Activated CD4-positive, alpha-beta T cell treated with anti-CD3 and anti-CD28 coated beads, Interleukin-2, amount 50 U/mL, for 24 hours (primary cell): ENCODE measurements at places on chromosomes 11 and 22.

- DNase-seq = peak; percentile 52
Observed at GRCh38 chr22:41526830-41527799, 17.2 kb downstream of the POLR3H start.

DNA sequence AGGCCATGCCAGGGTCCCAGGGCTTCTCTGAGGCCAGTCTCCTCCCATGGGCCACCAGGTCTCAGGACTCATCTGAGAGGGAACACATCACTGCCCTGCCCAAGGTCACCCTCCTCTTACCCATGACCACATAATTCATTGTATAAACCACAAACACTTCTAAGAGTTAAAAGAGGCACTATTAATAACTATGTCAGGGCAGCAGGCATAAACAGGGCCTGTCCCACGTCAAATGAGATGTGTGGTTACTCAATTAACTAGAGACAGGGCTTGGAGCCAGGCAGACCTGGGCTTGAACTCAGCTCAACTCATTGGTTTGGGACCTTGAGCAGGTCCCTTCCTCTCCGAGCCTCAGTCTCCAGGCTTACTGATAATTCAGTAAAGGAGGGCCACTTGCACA is 33.1 kb downstream of the ARAP1 start:
- DNase-seq = no peak

- DNase-seq = no peak
Observed at GRCh38 chr11:117583063-117583801, 213.8 kb downstream of the DSCAML1 start.

DNA sequence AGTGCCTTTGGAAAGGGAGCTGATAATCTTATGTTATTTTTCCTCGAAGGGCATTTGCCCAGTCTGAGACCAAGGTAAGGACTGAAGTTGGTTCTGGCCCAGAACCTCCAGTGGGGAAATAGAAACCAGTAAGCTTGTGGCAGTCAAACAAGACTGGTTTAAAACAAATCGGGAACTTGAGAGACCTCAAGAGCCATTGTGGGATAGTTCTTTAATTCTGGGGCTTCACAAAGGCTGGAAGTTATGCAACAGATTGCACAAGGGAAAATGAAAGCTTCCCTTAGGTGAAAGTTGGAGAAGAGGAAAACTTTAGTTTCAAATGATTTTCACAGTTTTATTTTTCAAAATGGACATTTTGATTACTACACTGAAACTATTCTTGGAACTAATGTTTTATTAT is 33.5 kb upstream of the RAB38 start:
- no peak for DNase-seq

- no peak for DNase-seq
Observed at GRCh38 chr11:118740892-118741291, 50.1 kb downstream of the DDX6 start.

DNA sequence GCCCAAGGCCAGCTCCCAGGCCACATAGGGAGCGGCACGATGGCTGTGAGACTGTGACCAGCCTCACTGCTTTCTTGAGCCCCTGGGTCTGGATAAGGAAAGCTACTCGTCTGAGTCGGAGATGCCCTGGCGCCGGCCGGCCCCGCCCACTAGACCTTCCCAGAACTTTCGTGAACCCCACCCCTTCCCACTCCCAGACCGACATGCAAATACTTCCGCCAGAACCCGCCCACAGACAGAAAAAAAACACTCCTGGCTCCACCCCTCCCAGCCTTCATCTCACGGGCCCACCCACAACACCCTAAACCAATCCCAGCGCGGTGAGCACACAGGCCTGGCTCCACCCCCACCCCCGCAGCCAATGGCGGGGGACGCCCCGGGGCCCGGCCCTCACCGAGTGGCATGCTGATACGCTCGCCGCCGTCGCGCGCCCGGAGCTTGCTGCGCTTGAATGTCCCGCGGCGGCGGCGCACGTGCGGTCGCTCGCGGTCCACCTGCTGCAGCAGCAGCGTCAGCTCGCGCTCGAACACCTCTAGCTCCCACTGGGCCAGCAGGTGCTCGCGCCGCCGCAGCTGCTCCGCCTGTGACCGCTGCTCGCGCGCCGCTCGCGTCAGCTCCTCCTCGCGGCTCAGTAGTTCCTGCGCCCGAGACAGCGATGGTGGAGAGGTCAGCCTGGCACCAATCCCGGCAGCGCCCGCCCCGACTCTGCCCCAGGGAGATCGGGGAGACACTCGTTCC is 7.0 kb downstream of the MAP3K11 start:
- no peak for DNase-seq

GRCh38 chr11:70654016-70654415 is 255.7 kb downstream of the CTTN start:
- DNase-seq = no peak

DNA sequence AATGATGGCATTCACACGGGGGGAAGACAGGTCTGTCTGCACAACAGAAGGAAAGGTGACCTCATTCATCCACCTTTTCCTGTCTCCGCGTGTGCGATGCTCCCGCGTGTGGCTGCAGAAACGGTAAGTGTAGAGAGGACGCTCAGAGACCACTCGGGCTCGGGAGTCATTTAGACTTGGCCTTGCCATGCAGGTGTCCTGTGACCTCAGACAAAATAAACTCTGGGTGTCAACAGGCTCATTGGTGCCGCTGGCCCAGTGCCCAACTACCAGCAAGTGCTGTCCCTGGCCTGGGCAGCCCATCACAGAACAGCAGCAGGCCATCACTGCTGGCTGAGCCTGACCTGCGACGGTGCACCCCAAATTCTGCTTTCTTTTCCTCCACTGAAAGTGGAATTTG is 48.1 kb upstream of the ARFGAP3 start:
- no peak for DNase-seq

GRCh38 chr11:77619576-77620198 is 17.9 kb downstream of the CLNS1A start:
- DNase-seq = no peak

DNA sequence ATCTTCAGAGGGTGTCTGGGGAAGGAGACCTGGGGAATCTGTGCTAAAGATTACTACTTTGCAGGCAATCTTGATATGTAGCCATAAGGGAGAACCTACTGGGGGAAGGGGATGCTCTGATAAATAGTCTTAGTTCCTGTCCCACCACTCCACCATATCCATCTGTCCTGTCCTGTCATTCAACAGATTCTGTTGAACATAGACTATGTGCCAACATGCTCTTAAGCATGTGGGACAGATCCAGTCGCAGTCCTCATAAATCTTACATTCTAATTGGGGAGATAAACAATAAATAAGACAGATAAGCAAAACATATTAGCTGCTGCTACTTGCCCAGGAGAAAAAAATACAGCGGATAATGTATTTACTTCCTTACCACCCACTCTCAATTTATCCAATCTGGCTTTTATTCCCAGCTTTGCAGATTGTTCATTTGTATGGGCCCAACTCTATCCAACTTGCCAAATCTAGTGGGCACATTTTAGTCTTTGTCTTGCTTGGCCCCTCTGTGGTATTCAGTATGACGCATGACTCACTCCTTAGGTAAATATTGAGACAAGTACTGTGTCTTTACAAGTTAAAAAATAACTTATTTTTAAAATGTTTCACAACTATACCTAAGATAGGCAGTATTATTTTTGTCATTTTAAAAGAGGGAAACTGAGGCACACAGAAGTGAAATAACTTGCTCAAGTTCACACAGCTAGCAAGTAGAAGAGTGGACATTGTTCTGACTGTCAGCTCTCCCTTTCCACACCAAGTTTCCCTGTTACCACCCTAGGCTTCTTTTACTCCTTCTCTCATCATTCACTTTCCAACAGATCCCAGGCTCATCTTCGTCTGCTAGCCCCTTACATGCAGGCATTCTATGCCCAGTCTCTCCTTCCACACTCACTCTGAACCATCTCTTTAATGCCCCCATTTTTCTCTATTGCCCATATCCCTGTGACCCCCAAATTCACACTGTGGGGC is 133.6 kb upstream of the SESN3 start:
- no peak for DNase-seq

DNA sequence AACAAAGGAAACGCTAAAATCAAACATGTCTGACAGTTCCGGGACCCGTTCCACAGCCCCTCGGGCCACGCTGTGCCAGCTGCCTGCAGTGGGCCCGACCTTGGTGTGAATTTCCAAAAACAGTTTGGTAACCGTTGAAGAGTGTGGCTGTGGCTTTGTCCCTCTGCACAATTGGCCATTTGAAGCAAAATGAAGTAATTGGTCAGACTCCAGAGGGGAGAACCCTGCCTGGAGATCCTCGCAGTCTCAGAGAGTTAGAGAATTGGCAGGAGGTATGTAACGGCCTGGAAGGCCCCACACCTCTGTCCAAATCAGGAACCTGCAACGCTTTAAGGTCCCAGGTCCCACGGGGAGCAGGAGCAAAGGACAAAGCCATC is 26.3 kb downstream of the TRMU start:
- DNase-seq = no peak

DNA sequence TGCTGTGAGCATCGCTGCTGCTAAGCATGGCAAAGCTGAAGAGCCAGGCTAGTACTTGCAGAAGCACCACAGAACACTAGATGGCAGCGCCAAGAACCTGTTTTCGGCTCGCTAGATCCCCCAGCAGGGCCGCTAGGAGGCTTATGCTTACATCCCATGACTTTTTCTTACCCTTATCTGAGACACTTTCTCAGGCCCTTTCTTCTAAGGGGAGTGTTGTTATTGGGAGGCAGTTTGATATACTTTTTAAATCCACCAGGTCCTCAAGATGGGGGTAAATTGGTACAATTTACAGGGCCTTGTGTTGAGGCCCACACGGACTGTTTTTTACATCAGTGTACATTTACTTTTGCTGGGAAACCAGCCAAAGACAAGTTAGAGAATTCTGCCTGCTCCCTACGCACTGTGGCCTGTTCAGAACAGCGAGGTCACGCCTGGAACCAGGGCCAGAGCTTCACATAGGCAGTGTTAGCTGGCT is 4.0 kb downstream of the TRIM6 start:
- peak; percentile 33 for DNase-seq

GRCh38 chr11:64534391-64534801 is 56.6 kb upstream of the SLC22A12 start:
- no peak for DNase-seq

- DNase-seq = no peak
Observed at GRCh38 chr11:73205661-73206343, 12.3 kb upstream of the P2RY2 start.

GRCh38 chr22:49942565-49943404 is 17.8 kb upstream of the PIM3 start:
- no peak for DNase-seq

DNA sequence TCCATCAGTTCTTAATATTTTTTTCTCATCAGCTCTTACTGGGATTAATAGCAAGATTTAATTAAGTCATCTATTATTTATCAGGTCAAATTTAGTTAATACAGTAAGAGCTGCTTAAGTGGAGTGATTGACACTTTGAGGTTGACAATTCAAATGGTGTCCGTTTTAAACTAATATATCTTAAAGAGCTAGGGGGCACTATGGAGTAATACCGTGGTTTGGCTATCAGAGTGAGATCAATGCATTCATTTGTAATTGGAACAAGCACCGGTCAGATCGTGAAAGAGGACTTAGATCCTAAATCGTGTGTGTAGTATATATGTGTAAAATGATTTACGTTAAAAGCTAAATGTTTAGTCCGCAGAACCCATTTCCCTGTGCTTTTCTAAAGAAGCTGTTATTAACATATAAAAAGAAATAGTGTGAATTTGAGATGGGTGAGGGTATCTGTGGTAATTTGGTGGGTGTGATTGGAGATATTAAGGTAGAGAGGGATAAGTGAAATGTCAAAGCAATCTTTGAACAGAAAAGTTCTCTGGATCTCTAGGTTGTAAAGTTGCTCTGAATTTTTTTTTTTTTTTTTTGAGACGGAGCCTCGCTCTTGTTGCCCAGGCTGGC is 2.3 kb downstream of the SIK2 start:
- peak; percentile 11 for DNase-seq

DNA sequence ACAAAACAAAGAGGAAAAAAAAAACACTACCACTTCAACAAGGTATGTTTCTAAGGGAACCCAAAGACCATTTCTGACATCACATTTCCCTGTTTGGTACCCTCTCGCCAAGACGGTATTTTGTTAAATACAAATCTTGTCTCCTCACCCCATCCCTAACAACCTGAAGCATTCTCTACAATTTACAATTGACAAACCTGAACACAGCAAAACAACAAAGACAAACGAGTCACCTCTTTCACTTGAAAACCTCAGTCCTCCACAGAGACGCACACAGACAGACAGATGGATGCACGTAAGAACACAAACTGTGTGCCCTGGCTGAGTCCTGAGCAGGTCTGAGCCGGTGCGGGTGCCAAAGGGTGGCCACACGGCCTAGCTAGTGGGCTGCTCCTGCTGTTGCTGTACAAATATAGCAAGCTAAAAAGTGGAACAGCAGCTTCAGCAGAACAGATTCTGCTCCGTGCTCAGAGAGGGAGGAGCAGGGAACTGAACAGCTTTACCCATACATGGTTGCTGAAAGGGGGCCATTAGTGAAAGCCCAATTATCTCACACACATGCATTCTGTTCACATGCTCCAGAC is 28.5 kb downstream of the CELF1 start:
- no peak for DNase-seq

- no peak for DNase-seq
Observed at GRCh38 chr22:24503843-24504338, 8.8 kb downstream of the UPB1 start.

DNA sequence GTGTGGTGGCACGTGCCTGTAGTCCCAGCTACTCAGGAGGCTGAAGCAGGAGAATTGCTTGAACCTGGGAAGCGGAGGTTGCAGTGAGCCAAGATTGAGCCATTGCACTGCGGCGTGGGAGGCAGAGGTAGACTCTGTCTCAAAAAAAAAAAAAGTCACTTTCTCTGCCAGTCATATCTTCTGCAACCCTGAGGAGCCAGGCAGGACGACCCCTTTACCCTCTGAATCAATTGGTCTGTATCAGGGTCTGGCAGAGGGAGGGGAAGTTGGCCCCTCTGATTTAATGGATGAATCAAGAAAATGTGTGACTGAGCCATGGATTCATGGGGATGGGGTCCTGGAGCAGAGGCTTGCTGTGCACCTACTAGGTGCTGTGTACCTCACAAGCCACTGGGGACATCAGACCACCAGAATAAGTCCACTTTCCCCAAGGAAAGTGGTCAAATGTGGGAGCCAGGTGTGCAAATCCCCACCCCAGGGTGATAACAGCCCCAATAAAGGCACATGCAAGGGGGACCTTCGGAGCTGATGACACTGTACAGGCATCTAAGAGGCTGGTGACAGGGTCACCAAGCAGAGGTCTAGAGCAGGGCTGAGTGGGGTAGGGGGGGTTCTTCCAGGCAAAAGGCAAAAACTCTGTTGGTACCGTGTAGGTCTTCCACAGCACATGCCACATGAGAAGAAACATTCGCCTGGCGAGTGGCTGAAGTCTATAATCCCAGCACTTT is 29.0 kb downstream of the TXN2 start:
- no peak for DNase-seq

- DNase-seq = no peak
Observed at GRCh38 chr11:74168838-74169237, 2.0 kb downstream of the C2CD3 start.

- DNase-seq = no peak
Observed at GRCh38 chr11:45663486-45664375, 1.7 kb downstream of the CHST1 start.

DNA sequence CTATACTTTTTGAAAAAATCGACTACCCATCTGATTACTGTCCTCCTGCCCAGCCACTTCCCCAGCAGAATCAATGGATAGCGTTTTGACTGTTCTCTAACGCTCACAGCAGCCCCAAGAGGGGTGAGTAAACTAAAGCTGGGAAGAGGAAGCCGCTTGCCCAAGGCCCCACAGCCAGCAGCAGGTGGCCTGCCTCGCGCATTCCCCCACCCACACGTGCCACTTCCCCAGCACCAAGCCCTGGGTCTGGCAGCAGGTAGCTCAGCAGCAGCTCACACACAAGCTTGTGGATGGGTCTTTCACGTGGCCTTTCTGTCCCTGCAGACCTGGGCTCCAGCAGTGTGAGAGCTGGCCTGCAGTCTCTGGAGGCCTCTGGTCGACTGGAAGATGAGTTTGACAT is 34.3 kb downstream of the TOM1 start:
- no peak for DNase-seq
